SW 1271 (cell line): ENCODE measurements at places on chromosomes 6 and 20.

DNA sequence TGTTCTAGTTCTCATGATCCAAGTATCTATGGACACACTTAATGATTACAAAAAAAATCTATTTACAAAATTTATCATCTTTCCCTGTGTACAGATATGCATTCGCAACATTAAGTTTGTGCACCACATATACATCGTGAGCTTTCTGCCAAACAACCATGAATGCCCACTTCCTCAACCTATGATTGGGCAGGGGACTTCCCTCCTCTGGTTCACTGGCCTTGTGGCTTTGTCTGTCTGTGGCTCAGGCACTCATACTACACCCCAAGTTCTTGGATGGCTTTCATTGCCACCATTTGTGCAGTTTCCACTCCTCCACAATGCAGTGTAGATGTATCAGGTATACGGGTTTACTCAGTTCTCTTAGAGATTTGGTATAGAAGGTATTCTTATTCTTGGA lies 74.9 kb downstream of the HS3ST5 start:
- no peak for DNase-seq

DNA sequence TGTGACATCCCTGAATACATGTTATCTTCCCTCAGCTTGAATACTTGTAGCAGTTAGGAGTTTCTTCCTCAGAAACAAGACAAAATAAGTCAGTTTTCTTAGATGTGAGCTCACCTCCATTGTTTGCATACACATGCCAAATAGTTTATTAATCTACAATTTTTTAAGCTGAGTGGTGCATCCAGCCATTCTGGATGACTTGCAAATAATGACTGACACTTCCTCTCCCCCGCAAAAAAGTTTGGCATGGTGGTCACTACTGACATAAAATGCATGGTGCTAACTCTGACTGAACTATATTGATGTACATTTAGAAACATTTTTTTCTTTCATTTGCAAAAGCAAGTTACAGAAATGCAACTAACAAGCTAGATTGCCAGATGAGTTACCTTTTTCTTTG lies 55.5 kb downstream of the CYB5R4 start:
- no peak for DNase-seq

DNA sequence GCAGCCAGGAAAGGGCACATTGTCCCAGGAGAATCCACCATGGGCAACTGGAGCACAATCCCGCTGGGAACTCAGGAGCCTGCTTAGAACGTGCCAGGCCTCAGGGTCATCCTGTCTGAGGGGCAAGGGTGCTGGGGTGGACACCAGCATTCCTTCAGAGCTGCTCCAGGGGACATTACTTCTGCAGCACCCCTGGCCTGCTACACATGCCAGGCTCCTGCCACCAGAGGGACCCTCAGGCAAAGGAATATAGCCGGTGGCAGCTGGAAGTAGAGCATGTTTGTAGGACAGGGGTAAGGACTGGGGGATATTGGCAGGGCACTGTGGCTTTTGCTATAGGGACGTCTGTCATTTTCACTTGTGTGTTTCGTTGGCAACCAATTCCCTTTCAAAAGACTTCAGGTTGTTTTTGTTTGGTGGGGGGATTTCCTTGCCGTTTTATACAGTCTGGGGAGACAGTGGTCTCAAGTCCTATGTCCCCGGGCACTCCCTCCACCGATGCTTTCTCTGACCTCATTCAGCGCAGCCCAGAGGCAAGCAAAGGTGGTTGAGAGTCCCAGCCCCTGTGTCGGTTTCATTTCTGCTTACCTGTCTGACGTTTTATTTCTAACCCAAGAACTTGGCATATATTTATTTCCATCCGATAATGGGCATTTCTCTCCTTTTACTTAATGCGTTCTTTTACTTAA lies 130.8 kb downstream of the JPH2 start:
- DNase-seq = peak; percentile 31

GRCh38 chr20:38973107-38973506 lies 11.0 kb downstream of the DHX35 start:
- no peak for DNase-seq

DNA sequence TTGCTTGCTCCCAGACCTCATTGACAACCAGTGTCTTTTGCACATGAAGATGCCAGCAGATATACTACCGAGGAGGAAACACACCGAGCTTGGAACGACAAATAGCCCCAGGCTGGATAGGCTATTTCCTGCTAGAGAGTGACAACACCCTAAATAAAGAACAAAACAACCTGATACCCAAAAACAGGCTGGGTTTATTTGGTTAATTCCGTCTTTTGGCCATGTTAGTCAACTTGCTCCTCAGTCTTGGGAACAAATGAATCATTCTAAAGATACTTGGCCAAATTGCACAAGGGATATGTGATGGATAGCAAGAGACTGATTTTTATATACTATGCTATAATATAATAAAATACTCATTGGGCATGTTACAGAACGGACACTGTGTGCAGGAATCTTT lies 11.5 kb upstream of the MUC22 start:
- DNase-seq = no peak

DNA sequence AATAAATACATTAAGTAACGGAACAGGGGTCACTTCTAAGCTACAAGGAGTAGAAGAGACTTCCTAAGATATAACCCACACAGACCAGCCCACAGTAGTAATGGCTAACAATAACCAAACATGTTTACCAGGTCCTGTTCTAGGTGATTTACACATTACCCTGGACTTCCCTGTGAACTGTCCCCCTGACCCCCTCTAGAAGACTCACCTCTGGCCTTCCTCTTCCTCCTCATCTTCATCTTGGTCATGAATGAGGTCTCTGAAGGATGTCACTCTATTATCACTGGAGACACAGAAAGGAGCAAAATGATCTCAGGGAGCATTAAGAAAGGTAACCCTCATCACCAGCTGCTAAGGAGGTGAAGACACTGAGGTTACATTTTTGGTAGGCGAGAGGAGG lies 8.7 kb downstream of the NSFL1C start:
- DNase-seq = no peak

- DNase-seq = no peak
Observed at GRCh38 chr20:53186635-53187034, 214.5 kb downstream of the TSHZ2 start.

DNA sequence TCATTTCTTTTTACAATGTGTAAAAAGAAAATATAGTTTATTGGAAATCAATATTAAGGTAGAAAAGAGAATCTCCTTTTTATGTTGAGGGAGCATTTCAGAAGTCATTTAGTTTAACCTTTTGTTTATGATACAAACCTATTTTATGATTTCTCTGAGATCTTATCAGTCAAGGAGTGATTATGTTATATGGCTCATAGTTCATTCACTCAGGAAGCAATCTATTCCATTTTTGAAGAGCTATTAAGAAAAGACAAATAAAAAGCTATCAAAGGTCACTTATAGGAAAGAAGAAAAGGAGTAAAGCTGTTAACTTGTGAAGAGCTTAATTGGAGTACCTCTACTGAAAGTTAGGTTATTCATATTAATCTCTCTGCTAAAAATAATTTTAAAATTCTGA lies 526.6 kb upstream of the JAG1 start:
- no peak for DNase-seq

- no peak for DNase-seq
Observed at GRCh38 chr6:11380549-11380948, 148.1 kb upstream of the NEDD9 start.

DNA sequence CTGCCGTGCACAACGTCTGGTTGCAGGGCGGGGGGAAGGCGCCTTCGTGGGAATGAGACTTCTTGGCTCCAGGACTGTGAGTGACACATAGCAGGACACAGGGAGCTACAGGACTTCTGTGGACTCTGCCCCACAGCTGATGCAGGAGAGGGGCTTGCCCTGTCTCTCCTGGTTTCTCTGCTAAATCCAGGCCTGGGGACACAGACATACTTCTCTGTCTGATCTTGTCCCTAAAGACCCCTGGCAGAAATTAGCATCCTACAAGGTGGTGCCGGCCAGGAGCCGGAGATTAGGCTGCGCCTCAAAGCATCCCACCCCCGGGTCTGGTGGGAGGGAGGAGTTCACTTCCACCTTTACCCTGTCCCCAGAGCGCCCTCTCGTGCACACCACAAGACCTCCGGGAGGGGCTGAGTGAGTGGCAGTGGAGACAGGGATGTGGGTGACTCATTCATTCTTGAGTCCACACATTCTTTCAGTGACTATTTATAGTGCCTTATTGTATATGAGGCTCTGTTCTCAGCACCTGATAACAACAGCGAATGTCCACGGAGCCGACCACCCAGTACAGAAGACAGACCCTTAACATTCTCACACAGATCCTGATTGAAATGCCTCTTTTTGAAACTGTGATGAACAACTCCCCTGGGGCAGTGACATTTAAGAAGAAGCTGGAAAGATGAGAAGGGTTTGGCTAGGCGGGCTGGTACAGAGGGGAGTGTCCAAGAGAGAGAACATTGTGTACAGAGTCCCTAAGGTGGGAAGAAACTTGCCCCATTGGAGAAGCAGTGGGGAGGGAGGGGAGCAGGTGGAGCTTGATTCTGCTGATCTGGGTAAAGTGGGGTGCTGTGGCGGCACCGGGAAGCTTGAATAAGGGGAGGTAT lies 39.0 kb downstream of the GMPR start:
- peak; percentile 80 for DNase-seq

GRCh38 chr20:440636-441035 lies 21.7 kb downstream of the TBC1D20 start:
- no peak for DNase-seq

DNA sequence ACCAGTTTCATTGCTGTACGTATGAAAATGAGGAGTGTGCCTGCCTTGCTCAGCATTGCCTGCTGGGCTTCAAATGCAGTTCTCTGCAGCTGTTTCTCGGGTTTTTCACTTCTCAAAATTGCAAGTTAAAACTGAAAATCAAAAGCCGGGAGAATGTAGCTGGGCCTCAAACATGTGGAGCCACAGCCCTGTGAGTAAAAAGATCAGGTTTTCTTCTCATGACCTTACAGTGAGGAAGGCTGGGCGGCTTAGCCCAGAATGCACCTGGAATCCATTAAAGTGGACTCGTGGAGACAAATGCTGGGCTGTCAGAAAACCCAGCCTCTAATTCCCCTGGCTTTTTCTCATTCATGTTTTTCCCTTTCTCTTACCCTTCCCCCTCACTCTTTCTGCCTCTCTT lies 34.4 kb downstream of the DSE start:
- DNase-seq = no peak

DNA sequence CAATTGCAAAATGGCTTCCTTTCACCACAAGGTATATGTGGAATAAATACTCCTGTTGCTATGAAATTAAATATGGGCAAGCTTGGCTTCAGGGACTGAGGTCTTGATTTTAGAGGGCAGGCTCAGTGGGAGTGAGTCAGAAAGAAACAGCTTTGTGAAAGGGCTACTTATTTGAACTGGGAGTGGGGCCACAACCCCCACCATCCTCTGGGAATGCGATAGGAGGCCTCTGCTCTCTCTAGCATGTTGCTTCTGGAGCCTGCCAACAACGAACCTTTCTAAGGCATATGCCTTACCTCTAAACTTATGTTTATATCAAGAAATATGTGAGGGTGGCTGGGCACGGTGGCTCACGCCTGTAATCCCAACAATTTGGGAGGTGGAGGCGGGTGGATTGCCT lies 149.7 kb downstream of the LRRC1 start:
- no peak for DNase-seq

DNA sequence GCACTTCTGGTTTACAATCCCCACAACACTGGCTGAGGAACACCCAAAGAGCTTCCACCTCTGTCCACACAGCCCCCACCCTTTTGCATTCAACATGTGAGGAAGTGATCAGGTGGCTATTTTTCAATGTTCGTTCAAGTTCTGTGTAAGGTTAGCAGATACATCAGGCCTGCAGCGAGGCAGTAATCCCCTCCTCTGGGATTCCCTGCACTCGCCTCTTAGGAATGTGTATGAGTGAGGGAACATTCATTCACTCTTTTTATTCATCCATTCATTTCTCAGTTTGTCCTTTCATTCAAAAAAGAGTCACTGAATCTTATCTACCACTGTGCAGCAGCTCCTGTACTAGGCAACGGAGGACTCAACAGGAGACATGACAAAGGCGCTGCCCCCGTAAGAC lies 236.4 kb upstream of the PRDM1 start:
- DNase-seq = no peak

- DNase-seq = peak; percentile 24
Observed at GRCh38 chr6:54717849-54718455, 128.6 kb upstream of the FAM83B start.

- DNase-seq = no peak
Observed at GRCh38 chr20:48324744-48325143, 503.1 kb downstream of the PREX1 start.

DNA sequence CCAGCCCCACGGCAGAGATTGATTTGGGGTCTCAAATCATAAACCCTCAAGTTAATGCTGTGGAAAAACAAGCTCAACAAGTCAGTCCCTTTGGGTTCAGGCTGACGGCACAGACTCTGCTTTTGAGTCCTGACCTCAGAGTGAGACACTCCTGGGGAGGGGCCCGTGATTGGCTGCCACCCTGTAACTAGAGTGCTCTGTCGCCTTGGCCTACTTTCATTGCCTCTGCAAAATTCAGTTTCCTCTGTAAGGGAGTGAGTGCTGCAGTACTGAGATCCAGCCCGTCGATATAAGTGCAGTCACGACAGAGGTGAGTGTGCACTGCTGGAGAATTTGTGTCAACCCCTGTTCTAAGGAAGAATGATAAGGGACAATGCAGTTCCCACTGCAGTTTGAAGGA lies 105.6 kb downstream of the ANKS1A start:
- no peak for DNase-seq

GRCh38 chr6:73340048-73340447 lies 14.0 kb downstream of the DPPA5 start:
- no peak for DNase-seq

DNA sequence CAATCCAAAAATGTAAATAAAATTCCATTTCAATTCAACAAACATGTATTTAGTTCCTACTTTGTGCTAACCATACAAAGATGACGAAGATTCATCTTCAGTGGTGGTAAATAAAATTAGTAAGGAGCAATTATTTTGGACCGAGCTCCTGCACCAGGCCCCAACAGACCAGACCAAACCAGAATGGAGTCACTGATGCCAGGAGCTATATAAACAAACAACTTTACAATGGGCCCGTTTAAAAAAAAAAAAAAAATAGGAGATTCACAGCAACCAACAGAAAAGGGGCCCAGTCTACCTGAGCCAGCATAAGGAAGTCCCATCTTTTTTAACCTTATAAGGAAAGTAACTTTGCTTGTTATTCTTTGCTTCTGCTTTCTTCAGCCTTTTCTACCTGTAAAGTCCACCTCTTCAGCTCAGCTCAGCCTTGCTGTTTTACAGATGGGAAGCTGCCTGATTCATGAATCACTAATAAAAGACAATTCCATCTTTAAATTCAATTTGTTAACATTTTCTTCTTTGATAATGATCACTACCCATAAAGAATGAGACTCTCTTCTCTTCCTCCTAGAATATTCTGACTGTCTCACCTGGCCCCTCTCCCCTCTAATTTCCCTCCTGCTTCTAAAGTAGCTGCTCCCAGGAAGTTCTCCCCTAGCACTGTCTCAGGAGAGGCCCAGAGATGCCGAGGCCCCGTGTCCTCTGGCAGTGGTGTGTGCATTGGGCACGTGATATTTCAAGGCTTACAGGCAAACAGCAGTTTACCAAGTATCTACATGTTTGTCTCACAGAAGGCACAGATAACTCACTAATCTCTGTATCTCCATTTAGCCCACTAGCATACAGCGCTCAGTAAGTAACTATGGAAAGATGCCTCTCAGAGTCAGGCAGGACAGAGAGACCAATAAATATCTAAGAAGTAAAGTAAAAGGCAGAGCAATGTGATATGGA lies 8.4 kb downstream of the MBOAT1 start:
- no peak for DNase-seq
